ENCODE measurements at places on chromosomes 2 and 18.

DNA sequence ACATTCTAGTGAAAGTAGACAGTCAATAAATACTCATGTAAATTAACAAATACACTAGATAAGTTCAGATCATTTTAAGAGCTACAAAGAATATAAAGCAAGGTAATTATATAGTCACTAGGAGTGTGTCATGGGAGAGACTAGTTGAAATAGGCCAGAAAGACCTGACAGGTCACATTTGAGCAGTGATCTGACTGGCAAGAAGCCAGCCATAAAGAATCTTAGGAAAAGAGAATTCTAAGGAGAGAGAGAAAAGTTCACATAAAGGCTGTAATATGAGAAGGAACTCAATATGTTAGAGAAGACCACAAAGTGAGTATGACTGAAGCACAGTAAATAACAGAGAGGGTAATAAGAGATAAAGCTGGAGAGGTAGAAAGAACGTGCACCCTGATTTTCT is 31.2 kb downstream of the VSNL1 start:
- no peak for DNase-seq

DNA sequence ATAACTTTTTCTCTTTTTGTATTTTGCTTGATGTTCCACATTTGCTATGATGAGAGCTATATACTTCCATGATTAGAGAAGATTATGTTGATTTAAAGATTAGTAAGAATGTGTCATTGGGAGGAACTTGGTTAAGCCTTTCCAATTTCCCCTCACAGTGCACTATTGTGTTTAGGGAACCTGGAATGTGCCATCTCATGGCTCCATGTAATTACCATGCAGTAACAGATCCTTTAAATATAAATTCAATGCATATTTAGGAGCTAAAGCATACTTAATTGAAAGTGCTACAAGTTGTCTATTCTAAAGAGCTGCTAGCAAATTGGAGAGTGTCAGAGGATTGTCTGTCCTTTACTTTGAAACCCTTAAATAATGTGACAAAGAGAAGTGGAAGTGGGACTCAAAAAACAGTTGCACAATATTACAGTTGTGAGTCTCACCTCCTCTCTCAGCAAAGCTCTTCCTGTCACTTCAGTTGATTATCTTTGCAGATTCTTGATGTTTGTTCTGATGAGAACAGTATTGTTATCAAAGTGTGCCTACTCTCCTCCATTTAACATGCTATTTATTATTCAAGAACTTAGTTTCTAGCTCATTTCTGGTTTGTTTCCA is 1162.7 kb upstream of the ZEB2 start:
- no peak for DNase-seq

DNA sequence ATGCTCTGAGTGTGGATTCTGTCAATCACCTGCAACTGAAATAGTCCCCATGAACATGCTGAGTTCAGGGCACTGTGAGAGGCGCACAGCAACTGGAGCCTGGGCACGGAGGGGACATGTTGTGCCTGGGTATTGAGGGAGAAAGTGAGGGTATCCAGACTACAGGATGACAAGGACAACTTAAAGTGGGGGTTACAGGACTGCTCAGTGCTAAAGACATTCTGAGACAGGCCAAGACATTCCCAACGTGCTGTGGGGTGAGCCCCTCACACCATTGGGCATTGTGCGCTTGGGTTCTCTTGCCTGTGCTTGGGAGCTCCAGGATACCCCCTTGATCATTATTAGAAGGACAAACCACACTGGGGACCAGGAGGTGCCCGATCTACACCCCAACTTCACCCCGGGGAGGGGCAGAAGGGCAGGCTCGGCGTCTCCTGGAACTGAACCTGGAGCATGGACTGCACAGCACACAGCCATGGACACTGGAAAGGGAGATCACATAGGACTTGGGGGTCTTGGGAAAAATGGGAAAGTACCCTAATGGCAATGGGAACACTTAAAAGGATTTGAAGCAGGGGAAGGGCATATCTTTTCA is 72.5 kb upstream of the HDAC4 start:
- DNase-seq: no peak

DNA sequence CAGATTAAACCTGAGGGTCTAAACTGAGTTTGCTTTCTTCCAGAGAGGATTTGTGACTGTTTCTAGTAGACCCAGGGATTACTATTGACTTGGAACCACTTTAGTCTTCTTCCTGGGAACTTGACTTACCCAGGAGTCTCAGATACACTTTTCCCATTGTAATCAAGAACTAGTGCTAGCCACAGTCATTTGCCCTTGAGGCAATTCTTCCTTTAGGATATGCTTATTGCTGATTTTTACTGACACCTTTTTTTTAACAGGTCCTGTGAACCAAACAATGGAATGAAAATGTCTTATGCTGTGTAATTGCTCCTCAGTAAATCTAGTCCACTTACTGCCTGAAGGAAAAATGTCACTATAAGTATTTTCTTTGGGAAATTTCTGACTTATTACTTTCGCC is 78.3 kb downstream of the TAF4B start:
- no peak for DNase-seq

- no peak for DNase-seq
These were observed 22.6 kb upstream of the FZD5 start for GRCh38 chr2:207792244-207792785.

- no peak for DNase-seq
These were observed 17.5 kb downstream of the TRAF3IP1 start for GRCh38 chr2:238337846-238338245.

GRCh38 chr18:47150824-47151366 is 595 bp upstream of the HDHD2 start:
- no peak for DNase-seq

DNA sequence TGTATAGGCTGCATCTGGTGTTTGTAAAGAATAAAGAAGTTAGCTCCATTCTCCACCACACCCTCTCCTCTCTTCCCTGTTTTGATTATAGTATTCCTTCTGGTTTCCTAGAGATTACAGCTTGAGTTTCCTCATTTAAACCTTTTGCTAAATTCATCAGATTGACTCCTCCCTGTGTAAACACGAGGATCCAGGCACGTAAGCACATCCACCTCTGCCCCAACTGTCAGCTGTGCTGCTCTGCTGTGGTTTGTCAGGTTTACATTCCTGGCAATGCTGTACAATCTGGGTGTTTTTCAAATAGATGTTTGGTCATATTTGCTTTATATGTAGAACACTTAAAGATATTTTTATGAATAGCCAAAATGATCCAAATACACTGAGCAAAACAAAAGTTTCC is 302.8 kb downstream of the PTGR3 start:
- DNase-seq: no peak

GRCh38 chr18:45341454-45341853 is 273.8 kb upstream of the SLC14A2 start:
- DNase-seq: no peak

- no peak for DNase-seq
These were observed 952 bp downstream of the MGAT5 start for GRCh38 chr2:134254824-134255223.

All from activated T-cell treated with anti-CD3 and anti-CD28 coated beads for 48 hours (primary cell).